ENCODE measurements at places on chromosomes 7 and 10.

- no peak for DNase-seq
Measured at GRCh38 chr10:4006051-4006450, 221.0 kb upstream of the KLF6 start.

DNA sequence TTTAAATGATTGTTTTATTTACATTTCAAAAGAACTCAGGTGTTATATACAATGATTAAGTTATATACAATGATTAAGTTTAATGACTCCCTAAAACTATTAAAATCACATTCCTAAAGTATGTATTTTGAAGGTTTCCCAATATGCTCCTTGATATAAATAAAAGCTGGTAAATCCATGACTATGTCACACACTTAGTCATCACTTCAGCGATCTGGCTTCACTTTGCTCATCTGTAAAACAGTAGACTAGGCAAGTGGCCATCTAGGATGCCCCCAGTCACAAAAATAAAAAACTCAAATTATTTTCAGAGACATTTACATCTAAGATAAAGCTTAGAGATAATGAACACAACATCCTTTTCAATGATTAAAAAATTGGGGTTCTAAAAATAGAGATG, 10.8 kb downstream of the ICA1 start:
- DNase-seq = no peak

DNA sequence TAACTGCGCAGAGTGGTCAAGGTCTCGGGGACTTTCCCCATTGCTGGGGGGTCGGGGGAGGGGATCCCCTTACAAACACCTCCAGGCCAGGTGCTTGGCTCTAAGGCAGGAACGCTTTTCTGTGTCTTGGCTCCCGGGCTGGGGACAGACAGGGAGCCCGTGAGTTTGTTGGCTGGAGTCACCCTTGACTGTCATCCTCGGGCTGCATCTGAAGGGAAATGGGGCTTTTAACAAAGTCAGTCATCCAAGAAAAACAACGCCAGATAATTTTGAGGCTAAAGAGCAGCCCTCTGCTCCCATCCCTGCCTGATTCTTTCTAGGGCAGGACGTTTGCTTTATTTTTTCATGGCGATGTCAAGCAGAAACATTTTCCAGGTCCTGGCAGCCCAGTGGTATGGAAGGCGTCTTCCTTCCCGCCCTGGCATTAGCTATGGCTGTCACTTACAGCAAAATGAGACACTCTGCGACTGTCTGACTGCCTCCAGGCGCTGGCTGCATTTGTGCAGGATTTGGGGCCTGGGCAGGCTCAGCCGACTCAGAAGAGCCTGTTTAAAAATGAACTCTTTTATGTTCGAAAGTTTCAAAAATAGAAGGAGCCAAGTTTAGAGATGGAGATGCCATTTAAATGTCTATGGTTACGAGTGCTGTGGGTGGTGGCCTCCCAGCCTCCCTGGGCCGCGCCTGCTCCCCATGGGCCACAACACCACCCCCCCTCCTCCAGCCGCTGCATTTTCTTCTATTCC, 54.7 kb upstream of the TNS3 start:
- DNase-seq = no peak

DNA sequence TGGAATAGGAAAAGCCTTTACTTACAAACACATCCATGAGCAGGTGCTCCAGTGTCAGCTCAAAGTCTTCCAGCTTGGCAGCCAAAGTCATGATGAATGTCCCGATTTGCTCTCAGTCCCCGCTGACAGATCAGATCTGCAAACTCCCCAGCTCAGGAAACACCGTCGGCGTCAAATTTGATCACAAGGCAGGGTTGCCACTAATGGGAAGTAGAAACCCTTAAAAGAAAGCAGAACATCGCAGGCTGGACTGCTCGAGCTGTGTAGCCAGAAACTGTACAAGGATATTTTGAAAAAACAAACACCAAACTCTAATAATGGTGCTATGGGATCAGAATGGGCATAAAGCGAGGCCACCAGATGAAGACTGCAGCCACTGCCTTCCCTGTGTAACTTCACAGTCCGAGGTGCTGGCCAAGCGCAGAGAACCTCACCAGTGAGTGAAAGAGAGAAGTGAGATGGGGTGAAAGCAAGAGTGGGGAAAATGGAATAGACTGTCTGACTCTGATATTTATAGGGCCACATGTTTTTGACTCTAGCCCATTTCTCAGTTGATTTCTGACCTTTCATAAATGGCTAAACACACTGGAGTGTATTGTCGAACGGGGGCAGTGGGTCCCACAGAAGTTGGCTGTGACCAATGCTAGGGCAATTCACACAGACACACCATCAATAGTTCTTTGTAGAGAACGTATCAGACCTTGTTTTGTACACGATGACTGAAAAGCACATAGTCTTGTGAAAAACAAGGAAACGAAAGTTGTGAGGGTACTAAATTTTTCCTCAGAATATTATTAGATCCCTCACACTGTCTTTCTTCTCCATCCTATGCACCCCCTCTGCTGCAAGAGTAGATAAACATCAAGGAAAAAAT, 306.2 kb downstream of the FRMD4A start:
- DNase-seq = no peak

DNA sequence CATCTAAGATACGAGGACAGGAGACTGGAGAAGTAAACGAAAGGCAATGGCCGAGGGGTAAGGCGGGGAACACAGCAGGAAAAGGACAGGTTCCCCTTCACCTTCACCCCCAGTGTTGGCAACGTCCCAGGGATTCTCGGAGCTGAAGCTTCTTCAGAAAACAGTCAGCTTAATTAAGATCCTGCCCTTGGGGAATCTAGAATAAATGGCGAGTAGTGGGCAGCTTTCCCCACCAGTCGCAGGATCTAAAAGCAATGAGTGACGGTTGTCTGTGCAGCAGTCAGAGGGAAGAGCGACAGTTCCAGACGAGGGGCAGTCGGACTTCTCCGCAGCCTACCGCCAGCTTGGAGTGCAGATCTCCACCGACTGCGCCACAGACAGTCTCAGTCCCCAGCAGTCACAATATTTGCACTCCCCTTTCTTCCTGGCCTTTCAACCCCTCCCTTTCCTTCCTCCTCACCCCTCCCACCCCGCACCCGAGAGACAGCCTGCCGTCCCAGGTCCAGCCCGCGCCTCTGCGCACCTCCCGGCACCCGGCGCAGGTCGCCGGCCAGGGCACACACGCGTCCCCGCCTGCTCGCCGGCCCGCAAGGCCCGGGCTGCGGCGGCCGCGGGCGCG, 10.9 kb upstream of the SP8 start:
- DNase-seq = no peak

GRCh38 chr7:135517060-135517459, 7.2 kb upstream of the CNOT4 start:
- DNase-seq = no peak
